ENCODE measurements at places on chromosomes 13 and 19.

DNA sequence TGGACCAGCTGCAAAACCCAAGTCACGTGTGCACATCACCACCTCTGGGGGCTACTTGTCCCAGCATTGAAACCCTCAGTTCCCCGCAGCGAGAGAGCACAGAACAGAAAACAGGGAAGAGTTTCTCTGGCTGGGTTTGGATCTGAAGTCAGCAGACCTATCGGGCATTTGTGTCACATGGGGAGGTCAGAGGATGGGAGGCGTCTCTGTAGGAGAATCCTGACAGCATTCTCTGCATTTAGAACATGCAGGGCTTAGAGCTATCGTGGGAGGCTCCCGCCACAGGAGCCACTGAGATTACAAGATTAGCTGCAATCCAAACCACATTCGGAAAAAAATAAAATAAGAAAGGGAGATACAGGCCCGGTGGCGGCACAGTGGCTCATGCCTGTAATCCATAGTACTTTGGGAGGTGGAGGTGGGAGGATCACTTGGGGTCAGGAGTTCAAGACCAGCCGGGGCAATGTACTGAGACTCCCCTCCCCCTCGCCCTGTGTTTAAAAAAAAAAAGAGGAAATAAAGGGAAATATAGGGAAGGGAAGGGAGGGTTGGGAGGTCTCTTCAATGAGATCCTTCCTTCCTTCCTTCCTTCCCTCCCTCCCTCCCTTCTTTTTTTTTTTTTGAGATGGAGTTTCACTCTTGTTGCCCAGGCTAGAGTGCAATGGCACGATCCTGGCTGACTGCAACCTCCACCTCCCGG, 2.9 kb upstream of the TLE6 start:
- no peak for DNase-seq

DNA sequence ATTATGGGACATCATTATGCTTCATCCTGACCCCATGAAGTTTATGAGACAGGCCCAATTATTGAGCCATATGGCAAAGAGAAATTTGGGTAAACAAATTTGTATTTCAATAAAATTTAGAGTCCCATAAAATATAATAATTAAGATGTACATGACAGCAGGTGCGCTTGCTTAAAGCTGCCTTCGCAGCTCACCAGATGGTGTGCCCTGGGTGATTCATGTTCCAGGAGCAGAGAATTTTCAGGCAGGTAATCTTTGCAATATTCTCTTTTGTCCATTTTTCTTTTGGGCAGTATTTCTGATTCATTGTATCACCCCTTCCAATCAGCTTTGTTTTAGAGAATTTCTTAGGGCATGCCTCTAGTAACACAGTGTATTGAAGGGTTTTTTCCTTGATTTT, 39.5 kb upstream of the WASF3 start:
- no peak for DNase-seq

DNA sequence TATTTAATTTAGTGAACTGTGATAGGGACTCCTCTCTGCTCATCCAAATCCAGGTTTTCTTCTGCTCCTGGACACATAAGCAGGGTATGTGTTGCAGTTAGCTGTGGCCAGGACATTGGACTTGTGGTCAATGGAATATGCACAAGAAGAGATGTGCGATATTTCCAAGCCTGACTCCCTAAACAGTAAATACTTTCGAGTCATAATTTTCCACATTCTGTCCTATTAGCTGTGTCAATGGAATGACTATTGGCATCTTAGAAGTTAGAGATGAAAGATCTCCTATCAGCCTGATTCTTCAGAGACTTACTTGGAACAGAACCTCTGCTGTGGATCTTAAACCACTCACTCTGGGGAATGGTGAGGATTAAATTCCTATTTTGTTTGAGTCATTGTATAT, 771.0 kb downstream of the EFNB2 start:
- no peak for DNase-seq

- no peak for DNase-seq
Observed at GRCh38 chr13:33205804-33206221, 79.7 kb downstream of the STARD13 start.

- DNase-seq: no peak
Observed at GRCh38 chr13:21371011-21371410, 88.1 kb downstream of the ZDHHC20 start.

DNA sequence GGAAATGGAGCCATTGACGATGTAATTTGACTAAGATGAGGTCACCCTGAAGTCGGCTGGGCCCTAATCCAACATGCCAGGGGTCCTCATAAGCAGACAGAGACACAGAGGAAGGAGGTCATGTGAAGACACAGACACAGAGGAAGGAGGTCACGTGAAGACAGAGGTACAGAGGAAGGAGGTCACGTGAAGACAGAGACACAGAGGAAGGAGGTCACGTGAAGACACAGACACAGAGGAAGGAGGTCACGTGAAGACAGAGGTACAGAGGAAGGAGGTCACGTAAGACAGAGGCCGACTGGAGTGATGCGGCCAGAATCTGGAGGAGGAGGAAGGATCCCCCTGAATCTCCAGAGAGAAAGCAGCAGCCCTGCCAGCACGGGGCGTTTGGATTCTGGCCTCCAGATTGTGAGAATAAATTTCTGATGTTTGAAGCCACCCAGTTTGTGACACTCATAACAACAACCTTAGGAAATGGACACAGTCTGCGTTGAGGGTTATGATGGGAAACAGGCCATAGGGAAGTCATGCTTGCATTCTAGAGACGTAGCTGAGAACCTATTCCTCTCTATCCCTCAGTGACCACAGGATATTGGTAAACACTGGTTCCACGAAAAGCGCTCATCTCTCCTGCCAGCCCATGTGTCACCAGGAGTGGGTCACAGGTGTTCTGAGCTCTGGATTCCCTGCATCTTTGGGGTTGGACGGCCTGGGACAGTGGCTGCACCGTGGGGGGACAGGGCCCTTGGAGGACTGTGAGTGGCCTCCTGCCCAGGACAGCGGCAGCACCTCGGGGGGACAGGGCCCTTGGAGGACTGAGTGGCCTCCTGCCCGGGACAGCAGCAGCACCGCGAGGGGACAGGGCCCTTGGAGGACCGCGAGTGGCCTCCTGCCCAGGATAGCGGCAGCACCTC, 108.5 kb downstream of the SOX1 start:
- DNase-seq: no peak

- no peak for DNase-seq
Observed at GRCh38 chr13:48178126-48178525, 54.9 kb upstream of the ITM2B start.

DNA sequence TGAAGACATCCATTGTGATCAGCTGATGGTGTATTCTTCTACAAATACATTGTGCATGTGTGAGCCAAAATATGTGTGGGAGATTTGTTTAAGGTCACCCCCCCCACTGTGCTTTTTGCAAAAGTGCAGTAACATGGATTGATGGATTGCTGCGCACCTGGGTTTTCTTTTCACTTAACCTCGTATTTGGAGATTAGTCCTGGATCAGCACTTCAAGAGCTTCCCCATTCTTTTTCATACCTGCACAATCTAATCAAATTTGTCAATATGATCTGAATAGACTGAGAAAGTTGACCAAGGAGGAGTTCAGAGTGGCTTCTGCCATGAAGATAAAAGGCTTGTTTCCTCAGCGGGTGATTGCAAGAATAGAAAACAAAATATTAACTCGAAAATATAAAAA, 23.7 kb downstream of the NAA16 start:
- no peak for DNase-seq

- DNase-seq: no peak
Observed at GRCh38 chr13:48426052-48426451, 13.1 kb upstream of the LPAR6 start.

- DNase-seq: no peak
Observed at GRCh38 chr13:30908416-30908980, 2.4 kb downstream of the MEDAG start.

- DNase-seq: peak; percentile 75
Observed at GRCh38 chr19:47863514-47863936, 4.5 kb downstream of the TPRX2 start.

DNA sequence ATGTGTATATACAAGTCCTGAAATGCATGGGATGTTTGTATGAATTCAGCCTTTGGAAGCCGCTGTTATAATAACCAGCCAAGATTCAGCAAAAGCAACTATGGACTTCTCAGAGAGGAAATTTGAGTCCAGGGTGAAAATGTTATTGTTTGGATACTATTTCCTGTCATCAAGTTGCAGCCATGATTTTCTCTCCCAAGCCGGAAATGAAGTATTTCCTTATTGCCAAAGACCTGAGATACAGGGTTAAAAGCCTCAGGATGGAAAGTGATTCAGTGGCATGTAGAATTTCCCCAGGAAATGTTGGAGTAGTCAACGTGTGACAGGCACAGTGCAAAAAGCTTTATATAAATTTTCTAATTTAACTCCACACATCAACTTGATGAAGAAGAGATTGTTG, 133.9 kb downstream of the IRS2 start:
- DNase-seq: no peak

DNA sequence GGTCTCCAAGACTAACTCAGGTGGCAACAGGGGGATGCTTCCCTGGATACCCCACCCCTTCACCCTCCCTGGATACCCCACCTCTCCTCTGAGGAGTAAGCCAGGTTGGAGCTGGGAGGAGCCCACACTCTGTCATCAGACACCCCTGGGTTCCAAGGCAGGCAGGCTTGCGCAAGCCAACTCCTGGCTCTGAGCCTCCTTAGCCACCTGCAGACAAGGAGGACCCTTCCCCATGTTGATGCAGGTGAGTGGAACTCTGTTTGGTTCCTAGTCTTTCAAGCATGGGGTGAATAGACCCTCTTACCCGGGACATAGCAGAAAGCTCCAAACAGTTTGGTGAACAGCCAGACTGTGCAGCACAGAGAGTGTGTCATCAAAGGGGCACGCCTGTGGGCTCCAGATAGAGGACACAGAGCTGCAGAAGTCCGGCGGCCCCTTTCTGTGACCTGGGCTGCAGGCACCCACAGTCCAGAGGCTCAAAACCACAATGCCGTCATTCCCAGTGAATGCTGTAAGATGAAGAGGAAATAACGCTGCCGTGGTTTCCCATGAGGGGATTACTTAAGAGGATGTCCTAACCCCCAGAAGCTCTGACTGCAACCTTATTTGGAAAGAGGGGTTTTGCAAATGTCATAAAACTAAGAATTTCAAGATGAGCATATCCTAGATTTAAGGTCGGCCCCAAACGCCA, 12.1 kb upstream of the HAS1 start:
- no peak for DNase-seq

GRCh38 chr13:26695891-26696311, 64.7 kb downstream of the GPR12 start:
- no peak for DNase-seq

GRCh38 chr19:1538978-1539377, 15.1 kb downstream of the PLK5 start:
- no peak for DNase-seq

DNA sequence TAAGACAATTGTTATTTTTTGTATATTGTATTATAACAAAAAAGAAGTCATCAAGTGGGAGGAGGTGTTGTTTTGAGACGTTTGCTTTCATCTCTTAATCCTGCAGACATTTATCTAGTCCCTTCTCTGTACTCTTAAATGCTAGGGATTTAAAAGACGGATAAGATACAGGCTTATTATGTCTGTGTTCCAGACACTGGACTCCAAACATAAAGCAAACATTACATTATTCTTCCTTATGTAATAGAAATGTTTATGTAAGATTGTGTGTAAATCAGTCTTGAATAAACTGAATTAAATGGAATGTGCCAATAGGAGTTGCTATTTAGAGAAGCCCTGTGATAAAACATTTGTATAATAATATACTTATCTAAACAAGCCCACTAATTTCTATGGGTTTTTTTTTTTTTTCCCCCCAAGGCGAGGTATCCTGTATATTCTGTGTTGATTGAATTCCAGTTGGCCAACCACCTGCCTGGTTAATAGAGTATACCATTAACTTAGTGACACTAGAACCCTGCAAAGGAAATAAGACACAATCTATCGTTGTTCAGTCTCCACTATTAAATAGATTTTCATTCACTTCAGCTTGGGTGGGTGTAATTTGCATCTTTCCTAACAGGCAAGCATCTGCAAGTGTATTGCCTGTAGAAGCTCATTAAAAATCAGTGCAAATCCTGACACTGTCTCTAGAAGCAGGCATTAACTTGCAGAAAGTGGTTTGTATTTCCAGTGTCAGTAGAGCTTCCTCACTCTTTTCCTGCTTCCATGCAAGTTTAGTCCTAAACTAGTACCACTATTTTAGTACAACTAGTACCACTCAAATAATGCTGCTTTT, 69.0 kb downstream of the LRCH1 start:
- DNase-seq: no peak

DNA sequence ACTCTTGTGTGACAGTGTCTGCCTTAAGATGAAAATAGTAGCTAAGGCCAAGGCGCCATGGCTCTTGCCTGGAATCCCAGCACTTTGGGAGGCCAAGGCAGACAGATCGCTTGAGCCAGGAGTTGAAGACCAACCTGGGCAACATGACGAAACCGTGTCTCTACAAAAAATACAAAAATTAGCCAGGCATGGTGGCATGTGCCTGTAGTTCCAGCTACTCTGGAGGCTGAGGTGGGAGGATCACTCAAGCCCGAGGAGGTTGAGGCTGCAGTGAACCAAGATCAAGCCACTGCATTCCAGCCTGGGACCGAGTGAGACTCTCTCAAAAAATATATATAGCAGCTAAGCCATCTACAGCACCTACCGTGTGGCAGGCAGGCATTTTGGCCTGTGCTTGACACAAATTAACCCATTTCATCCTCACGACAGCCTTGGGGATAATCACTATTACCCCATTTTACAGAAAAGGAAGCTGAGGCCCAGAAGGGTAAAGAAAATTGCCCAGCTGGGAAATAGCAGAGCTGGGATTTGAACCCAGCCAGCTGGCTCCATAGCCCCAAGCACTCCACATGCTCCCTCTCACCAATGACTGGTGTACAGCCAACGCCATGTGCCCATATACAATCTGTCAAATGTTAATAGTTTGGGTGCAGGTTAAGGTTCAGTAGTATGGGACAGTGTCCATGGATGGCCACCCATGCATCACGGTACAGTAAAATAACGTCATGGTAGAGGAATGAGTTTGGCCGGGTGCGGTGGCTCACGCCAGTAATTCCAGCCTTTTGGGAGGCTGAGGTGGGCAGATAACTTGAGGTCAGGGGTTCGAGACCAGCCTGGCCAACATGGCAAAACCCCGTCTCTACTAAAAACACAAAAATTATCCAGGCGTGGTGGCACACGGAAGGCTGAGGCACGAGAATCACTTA, 3.1 kb downstream of the SLC1A5 start:
- DNase-seq: no peak

GRCh38 chr13:109151696-109152095, 522.3 kb downstream of the MYO16 start:
- DNase-seq: no peak

GRCh38 chr13:25678398-25678797, 306.6 kb downstream of the ATP8A2 start:
- DNase-seq: no peak

DNA sequence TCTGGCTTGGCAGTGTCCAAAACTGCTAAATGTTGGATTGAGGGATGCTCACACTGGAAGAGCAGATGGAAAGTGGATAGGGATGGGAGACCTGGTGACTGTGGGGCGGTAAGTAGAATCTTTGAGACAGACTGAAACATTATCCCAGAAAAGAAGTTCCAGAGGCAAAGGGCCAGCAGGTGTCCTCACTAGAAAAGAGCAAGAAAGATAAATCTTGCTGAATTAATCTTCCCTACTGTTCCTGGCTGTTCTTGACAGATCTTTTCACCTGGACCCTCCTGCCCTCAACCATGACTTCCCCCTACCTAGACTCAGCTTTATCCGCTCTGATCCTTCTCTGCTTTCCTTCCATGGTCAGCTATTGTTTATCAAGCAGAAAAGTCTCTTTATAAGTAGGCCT, 35.0 kb upstream of the FRY start:
- DNase-seq: no peak
